ENCODE measurements at places on chromosomes 16 and 17.
A peak's percentile ranks its signal among the peaks of the same experiment; 100 is the strongest.

- DNase-seq = no peak
Observed at GRCh38 chr17:41015454-41015853, 6.5 kb upstream of the KRTAP3-1 start.

- DNase-seq = no peak
Observed at GRCh38 chr16:3096362-3096761, 2.7 kb downstream of the ZSCAN10 start.

DNA sequence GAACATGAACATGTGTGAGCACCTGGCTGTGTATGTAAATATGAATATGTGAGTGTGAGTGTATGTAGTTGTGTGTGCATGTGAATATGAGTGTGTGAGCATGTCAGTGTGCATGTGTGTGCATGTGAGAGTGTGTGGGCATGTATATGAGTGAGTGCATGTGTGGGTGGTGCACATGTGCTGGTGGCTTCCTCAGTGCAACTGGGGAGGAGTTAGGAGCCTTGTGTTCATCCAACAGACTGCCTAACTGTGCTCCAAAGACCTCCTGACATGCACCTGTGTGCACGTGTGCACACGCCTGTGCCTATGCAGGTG is 1.4 kb downstream of the TMEM235 start:
- DNase-seq = no peak

DNA sequence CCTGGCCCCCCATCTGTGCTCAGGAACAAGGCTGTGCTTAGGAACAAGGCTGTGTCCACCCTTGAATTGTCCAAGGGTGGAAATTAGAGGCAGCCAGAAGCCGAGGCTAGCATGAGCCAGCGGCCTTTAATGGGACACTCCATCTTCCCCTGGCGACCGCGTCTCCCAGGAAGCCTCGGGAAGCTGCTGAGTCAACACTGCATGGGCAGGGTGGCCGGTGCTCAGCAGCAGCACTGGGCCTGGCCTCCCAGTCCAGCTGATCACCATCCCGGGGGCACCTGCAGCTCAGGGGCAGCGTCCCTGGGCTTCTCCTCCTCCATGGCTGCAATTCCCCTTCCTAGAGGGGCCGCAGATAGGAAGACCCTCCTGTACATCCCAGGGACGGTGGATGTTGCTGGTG is 180.8 kb downstream of the ENGASE start:
- no peak for DNase-seq

- no peak for DNase-seq
Observed at GRCh38 chr16:12557786-12558185, 245.9 kb downstream of the CPPED1 start.

- DNase-seq = no peak
Observed at GRCh38 chr16:84349862-84350684, 18.3 kb upstream of the ATP2C2 start.

DNA sequence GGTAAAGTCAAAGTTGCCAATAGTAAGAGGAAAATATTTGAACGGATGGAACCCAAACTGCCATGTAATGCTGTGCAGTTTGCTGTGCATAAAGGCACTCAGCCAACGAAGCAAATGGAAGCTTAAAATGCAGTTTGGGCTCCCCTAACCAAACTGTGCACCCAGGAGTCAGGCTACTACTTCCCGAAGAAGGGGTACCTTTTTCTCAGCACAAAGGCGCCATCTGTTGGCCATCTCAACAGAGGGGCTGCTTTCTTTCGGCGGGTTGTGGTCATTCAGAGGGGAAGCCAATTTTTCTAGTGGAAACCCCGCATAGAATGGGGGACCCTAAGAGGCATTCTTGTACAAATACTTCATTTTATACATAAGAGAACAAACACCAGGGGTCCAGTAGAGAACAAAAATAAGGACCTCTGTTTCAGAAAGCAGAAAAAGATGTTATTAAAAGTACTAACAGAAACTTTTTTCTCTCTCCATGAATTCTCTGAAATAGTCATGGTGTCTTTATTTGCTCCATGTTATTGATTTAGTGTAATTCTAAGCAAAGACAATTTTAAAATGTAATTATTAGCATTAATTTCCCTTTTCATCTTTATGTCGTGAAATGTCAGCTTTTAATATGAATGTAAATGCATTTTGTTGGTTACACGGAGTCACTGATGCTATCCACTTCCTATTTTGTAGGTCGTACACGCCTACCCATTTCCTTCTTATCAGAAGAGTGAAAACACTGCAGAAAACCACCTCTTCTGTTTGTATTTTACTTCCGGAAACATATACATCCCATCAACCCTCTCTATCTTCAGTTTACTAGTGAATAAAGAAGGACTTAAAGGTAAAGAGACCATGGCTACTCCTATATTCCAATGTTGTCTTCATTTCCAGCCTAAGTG is 453.3 kb downstream of the KCNJ2 start:
- DNase-seq = peak; percentile 50

DNA sequence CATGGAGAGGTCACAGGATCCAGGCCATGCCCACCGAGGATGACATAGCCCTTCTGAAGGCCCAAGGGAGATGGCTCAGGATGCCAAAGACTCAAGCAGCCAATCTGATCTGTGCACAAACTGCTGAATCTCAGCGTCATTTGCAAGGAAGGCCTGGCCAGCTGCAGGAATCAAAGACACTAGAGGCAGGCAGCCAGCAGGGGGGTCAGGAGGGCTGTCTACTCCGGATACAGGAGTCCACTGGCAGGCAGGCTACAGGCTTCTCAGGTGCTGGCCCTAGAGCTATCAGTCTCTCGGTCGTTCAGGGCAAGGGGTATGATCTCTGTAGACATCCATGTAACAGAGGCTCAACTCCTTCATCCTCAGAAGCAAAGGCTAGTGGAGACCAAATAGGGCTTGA is 1735.3 kb downstream of the TP53TG3F start:
- no peak for DNase-seq

DNA sequence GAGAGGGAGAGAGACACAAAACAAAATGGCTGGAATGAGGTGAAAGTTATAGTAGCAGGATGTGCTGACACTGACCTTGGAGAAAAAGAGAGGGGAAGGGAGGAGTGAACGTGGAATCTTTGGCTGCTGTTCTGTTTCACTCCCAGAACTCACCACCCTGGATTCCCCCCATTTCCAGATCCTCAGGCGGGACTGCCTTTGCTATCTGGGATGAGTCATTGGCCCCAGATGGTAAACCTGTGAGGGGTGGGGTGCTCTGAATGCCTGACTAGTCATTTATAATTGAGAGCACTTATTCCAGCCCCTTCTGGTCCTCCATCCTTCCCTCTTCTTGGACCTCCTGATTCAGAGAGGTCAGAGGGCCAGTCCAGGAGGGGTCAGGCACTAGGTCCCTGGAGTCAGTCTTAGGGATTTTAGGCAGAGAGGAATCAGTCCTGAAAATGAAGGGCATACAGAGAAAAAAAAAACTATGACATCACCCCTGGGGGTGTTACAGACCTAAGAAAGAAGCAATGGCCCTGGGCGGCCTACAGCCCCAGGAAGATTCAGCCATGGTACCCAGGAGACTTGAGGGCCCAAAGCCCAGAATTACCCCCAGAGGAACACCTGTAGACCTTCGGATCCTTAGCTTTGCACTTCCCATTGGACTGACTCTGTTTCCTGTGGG is 2.2 kb upstream of the ZG16 start:
- DNase-seq = no peak

DNA sequence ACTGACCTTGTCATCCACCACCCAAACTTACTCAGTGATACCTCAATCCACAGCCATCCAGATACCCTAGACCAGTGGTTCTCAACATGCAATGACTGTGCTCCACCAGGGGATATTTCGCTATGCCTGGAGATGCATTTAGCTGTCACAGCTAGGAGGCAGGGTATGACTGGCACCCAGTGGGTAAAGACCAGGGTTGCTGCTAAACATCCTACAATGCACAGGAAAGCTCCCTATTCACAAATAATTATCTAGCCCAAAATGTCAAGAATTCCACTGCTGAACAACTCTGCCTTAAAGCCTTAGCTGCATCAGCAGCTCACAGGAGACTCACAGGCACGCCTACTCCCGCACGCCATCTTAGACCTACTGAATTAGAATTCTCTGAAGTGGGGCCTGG is 212.6 kb downstream of the GRIN2A start:
- no peak for DNase-seq

GRCh38 chr16:56874800-56875199 is 9.8 kb downstream of the SLC12A3 start:
- DNase-seq = no peak

DNA sequence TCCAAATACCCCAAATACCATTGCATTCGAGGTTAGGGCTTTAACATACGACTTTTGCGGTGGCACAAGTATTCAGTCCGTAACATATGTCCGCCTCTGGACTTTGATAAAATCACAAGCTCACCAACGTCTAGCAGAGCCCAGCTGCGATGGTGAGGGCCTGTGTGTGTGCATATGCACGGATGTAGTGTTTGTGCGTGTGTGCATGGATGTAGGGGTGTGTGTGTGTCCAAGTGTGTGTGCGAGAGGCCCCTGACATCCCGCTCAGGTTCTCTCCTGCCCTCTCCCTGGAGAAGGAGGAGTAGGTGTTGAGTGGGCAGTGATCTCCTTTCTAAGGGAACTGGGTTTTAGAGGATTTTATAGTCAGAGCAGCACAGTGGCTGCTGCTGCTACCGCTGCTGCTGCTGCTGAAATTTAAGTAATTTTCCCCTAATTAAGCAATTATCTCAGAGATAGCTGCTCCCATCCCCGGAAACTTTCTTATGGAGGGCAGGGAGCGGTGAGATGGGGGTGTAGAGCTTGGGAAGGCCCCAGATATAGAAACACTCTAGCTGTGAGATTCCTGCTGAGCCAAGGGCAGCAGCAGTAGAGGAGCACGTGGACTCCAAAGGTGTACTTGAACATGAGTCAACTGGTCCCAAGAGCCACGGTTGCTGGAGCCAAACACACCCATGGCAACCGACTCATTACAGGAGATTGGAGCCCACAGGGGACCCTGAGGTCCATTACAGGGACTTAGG is 121.7 kb upstream of the SDK2 start:
- DNase-seq = no peak
